ENCODE measurements at places on chromosomes 16 and 17. TPM values are rescaled to one million over a fixed set of nuclear protein-coding genes. Genes with fewer than 3 reads are reported as not detected.

GRCh38 chr16:86443508-86444147 is 66.7 kb upstream of the FOXF1 start:
- no peak overlapping the region for H3K4me3 ChIP-seq
- H3K4me1 ChIP-seq = no peaks in the 10 kb centered on the region
- H3K27me3 ChIP-seq = peaks cover 19% of the 10 kb centered on the region
- no peak for DNase-seq
- H3K27ac ChIP-seq = no peak overlapping the region

DNA sequence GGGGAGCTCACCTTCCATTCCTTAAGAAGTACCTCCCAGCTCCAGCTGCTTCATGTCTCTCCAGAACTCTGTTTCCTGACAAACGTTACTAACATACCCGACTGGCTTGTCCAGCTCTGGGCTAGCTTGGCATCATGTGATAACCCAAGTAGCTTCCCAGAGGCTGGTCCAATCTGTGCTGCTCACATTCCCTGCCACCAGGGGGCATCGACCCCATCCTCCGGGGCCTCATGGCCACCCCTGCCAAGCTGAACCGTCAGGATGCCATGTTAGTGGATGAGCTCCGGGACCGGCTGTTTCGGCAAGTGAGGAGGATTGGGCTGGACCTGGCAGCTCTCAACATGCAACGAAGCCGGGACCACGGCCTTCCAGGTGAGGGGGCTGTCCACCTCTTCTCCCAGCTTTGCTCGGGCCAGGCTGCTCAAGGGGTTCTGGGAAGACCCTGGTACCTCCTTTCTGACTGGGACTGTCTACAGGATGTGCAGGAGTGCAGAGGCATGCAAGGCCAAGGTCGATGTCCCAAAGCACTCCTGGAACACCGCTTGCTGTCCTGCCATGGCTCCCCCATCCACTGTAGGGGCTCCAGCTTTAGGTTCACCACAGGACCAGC is 7.6 kb downstream of the EPX start:
- peaks cover 10% of the 10 kb centered on the region for H3K27me3 ChIP-seq
- no peak overlapping the region for H3K27ac ChIP-seq
- no peak overlapping the region for H3K4me3 ChIP-seq
- no peak for DNase-seq
- H3K36me3 ChIP-seq = no peaks in the 10 kb centered on the region

DNA sequence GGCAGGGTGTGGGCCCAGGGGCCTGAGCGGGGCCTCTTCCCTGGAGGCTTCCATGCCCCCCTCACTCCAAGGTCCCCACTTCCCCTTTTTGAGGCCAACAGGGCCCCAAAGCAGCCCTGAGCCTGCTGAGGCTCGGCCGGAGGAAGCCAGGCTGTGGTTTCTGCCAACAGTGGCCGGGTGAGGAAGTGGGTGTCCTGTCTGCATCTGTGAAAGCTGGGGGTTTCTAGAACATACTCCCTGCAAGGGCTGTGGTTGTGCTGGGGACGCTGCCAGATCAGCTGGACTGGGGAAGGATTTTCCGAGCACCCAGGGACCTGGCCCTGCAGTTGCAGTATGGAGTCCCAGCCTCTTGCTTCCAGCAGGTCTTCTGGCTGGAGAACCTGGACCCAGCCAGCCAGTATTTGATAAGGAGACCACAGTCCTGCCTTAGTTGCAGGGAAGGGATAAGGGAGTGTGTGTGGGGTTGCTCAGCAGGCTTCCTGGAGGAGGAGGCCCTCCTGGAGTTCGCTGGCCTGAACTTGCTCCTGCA is 15.7 kb downstream of the ADCY7 start:
- no peak overlapping the region for H3K4me3 ChIP-seq
- DNase-seq = peak; percentile 64
- H3K4me1 ChIP-seq = no peaks in the 10 kb centered on the region
- no peaks in the 10 kb centered on the region for H3K27me3 ChIP-seq
- no peak overlapping the region for H3K27ac ChIP-seq
- no peaks in the 10 kb centered on the region for H3K36me3 ChIP-seq

DNA sequence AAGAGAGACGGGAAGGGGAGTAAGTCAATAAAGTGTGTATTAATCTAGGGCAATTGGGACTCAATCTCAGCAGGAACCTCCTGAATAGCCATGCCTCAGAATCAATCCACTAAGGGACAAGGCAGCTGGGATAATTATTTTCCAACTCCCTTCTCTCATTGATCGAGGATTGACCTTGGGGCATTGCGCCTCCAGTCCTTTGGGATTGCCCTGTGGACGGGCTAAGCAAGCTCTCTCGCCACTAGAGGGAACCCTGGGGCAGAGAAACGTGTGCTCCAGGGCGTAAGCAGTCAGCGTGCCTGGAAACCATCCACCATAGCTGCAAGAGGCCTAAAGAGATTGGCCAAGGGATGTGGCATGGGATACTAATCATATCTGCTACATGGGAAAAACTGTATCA is 53.9 kb upstream of the ERCC4 start:
- no peak overlapping the region for H3K4me3 ChIP-seq
- H3K4me1 ChIP-seq = no peaks in the 10 kb centered on the region
- H3K27ac ChIP-seq = no peak overlapping the region
- no peaks in the 10 kb centered on the region for H3K36me3 ChIP-seq
- peak; percentile 53 for DNase-seq
- no peaks in the 10 kb centered on the region for H3K27me3 ChIP-seq

DNA sequence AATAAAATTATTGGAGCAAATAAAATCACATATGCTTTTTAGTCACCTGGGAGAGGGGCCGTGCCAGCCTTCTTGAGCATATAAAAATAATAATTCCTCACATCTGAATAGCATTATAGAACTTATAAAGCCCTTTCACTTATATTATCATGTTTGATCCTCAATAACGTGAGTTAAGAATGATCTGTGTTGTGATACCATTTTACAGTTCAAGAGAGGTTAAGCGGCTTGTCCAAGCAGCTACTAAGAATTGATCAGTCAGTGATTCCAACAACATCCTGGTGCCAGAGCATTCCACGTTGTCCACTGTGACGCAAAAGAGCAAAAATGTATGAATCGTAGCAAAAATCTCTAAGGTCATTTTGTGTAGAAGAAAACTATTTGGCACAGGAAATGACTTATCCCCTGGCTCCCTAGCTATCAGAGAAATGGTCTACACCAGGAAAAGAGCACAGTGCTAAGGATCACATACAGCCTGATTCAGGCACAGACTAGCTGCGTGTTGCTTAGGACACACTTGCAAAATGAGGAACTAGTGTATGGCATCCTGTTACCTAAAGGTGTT is 33.0 kb downstream of the ANKFN1 start:
- H3K36me3 ChIP-seq = no peaks in the 10 kb centered on the region
- no peak overlapping the region for H3K4me3 ChIP-seq
- H3K27ac ChIP-seq = peak overlapping the region; percentile 77
- peak; percentile 96 for DNase-seq

GRCh38 chr17:82754297-82755208 is 2.7 kb downstream of the TBCD start:
- H3K36me3 ChIP-seq = peaks cover 2% of the 10 kb centered on the region
- no peaks in the 10 kb centered on the region for H3K27me3 ChIP-seq
- H3K4me1 ChIP-seq = peaks cover 6% of the 10 kb centered on the region
- H3K4me3 ChIP-seq = no peak overlapping the region

GRCh38 chr16:6993544-6993943 is 339.1 kb upstream of the RBFOX1 start:
- no peaks in the 10 kb centered on the region for H3K36me3 ChIP-seq
- H3K4me1 ChIP-seq = no peaks in the 10 kb centered on the region

GRCh38 chr16:56637814-56638750 is at the start of gene MT1A:
TSS of gene MT1A (plus strand) at chr16:56638666. CDS start at chr16:56638739, 73 bp downstream.
- no peak within 1 kb of the TSS for H3K27ac ChIP-seq
- no peaks in the 10 kb centered on the region for H3K36me3 ChIP-seq
- H3K27me3 ChIP-seq = peaks cover 99% of the 10 kb centered on the region
- peaks cover 16% of the 10 kb centered on the region for H3K4me1 ChIP-seq

DNA sequence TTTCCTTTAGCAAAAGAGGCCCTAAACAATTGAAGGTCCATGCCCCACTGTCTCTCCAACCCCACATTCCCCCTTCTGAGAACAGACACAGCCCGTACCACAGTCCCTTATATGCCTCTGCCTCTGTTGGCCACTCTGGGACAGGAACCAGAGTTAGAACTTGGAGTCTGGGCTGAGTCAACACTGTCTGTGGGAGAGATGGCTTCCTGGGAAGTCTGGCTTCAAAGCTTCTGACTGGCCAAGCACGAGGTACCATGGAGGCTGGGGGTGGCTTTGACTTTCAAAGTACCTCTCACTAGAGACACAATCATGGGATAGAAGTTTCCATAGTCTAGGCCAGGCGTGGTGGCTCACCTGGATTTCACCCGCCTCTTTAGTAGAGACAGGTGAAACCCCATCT is 14.9 kb upstream of the SPOP start:
- no peak for DNase-seq
- no peak overlapping the region for H3K4me3 ChIP-seq
- H3K27me3 ChIP-seq = no peaks in the 10 kb centered on the region
- peaks cover 5% of the 10 kb centered on the region for H3K4me1 ChIP-seq
- H3K36me3 ChIP-seq = no peaks in the 10 kb centered on the region

DNA sequence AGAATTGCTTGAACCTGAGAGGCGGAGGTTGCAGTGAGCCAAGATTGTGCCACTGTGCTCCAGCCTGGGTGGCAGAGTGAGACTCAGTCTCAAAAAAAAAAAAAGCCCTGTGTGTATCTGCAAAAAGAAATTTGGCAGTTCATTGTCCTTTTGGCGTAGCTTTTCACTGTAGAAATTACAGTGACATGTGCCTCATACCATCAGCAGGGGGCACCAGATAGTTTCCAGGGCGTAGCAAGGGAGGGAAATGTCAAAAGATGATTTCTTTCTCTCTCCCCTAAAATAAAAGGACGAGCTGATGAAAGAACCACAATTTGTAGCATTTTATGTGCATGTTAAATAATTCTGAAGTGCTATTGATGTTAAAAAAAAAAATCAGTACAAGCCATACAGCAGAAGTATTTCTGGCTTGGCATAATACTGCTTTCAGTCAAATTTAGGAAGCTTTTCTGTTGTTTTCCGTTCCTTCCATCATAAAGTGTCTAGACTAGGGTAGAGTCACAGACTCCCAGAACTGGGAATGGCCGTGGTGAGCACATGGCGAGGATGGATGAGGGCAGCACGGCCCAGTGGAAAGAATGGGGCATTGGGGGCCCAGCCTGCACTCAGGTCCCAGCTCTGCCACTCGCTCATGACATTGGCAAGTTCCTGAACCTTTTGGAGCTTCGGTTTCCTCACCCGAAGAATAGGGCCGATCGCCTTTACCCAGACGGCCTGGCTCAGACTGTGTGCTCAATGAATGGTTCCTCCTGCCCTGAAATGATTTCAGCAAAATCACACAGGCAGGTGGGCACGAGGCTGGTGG is 59.8 kb upstream of the RPH3AL start:
- no peak overlapping the region for H3K4me3 ChIP-seq
- H3K4me1 ChIP-seq = peaks cover 9% of the 10 kb centered on the region
- no peak overlapping the region for H3K27ac ChIP-seq

PPY gene
- not detected for total RNA-seq

- peaks cover 66% of the 10 kb centered on the region for H3K4me1 ChIP-seq
- H3K27ac ChIP-seq = no peak overlapping the region
- peak overlapping the region; percentile 80 for H3K4me3 ChIP-seq
These were observed 1.8 kb downstream of the MAP3K14 start for GRCh38 chr17:45314741-45315647.

- H3K27me3 ChIP-seq = no peaks in the 10 kb centered on the region
- H3K4me3 ChIP-seq = no peak overlapping the region
- H3K4me1 ChIP-seq = no peaks in the 10 kb centered on the region
- DNase-seq = no peak
- H3K27ac ChIP-seq = no peak overlapping the region
These were observed 1025.2 kb upstream of the GOT2 start for GRCh38 chr16:59759296-59759695.

GRCh38 chr16:66207883-66208265 is 158.6 kb upstream of the CDH5 start:
- H3K36me3 ChIP-seq = no peaks in the 10 kb centered on the region
- no peaks in the 10 kb centered on the region for H3K27me3 ChIP-seq
- H3K4me3 ChIP-seq = no peak overlapping the region
- no peaks in the 10 kb centered on the region for H3K4me1 ChIP-seq

DNASE1L2 gene
- total RNA-seq = 1.2 TPM

DNA sequence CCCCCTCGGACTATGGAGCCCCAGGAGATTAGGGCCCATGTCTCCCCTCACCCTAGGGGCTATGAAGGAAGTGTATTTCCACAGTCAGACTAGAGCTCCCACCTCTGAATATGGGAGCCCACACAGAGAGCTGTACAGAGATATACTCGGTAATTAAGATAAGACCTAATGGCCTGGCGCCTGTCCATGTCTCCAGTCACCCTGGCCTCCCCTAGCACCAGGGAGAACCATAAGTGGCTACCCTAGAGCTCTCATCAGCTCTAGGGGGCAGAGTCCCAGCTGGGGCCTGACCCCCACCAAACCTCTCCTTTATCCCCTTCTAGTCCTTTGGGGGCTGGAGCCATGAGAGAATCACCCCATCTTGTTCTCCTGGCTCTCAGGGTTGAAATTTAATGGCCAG is 2.4 kb downstream of the TMEM101 start:
- H3K36me3 ChIP-seq = no peaks in the 10 kb centered on the region
- no peak overlapping the region for H3K4me3 ChIP-seq
- H3K27me3 ChIP-seq = no peaks in the 10 kb centered on the region

DNA sequence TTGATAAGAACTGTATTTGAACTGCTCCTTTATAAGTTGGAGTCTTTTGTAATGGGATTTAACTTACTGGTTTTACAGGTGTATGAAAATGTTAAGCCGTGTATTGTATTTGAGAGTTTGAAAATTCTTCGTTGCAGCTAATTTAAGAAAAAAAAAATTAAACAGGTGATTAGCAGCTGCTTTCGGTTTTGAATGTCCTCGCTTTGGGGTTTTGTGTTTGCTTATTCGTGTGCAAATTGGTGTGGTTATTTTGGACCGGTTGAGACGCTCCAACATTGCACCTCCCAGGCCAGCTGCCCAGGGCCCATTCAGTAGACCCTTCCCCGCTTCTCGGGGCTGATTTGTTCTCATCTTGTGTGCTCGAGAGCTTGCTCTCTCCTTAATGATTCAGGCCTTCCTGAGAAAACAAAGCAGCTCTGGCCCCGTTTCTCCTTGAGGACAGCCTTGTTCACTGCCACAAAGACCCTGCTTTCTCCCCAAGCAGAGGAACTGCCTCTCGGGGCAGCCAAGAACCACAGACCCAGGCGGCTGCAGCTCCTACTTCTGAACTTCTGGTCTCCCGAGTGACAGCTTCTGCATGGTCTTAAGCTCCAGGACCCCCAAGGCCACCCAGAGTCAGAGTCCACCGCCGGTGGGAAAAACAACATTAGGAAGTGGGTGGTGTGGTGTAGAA is 100.5 kb downstream of the MSI2 start:
- no peaks in the 10 kb centered on the region for H3K27me3 ChIP-seq
- peak overlapping the region; percentile 20 for H3K27ac ChIP-seq
- H3K4me3 ChIP-seq = peak overlapping the region; percentile 32
- peaks cover 7% of the 10 kb centered on the region for H3K4me1 ChIP-seq

- H3K27ac ChIP-seq = no peak overlapping the region
- no peak for DNase-seq
- H3K4me3 ChIP-seq = no peak overlapping the region
- peaks cover 10% of the 10 kb centered on the region for H3K4me1 ChIP-seq
- no peaks in the 10 kb centered on the region for H3K27me3 ChIP-seq
These were observed 1.3 kb upstream of the HERPUD1 start for GRCh38 chr16:56930486-56931270.

- H3K36me3 ChIP-seq = no peaks in the 10 kb centered on the region
- no peaks in the 10 kb centered on the region for H3K27me3 ChIP-seq
- no peak overlapping the region for H3K27ac ChIP-seq
- H3K4me3 ChIP-seq = no peak overlapping the region
- DNase-seq = peak; percentile 9
- H3K4me1 ChIP-seq = no peaks in the 10 kb centered on the region
These were observed 270.7 kb upstream of the SOX9 start for GRCh38 chr17:71849783-71850768.

All from astrocyte (in vitro differentiated cells and primary cell).